ENCODE measurements at places on chromosomes 5 and 9.

DNA sequence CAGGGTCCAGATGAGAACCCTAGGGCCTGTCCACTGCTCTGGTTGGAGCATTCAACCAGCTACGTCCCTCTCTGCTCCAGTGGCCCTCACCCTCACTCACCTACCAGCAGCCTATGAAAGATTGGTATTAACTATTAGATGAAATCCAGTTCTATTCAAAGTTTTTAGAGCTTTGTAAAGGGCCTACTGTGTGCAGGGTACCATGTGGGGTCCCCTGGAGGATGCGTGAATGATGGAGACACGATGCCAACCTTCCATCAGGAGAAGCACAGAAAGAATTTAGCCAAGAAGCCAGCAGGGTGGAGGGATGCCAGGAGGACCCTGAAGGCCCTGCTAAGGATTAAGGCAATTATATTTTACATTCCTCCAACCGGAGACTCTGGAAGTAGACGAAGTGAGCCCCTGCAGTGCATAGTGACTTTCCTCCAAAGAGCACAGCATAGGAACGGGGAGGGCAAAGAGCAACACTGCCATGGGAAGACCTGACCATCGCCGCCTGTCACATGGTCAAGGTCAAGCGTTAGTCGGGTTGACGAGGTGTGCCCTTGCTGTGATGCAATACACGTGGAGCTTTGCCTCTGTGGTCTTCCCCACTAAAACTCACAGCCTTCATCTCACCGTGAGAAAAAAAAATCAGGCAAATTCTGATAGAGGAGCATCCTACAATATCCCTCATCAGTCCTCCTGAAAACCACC lies 22.8 kb upstream of the ANKRD33B start:
- no peaks in the 10 kb centered on the region for H3K4me1 ChIP-seq
- DNase-seq = no peak
- no peaks in the 10 kb centered on the region for H3K27me3 ChIP-seq

GRCh38 chr5:58930520-58930919 lies 347.6 kb downstream of the RAB3C start:
- no peaks in the 10 kb centered on the region for H3K36me3 ChIP-seq
- H3K27me3 ChIP-seq = no peaks in the 10 kb centered on the region
- no peak for DNase-seq
- no peaks in the 10 kb centered on the region for H3K4me1 ChIP-seq
- no peak overlapping the region for H3K27ac ChIP-seq
- no peak overlapping the region for H3K4me3 ChIP-seq

DNA sequence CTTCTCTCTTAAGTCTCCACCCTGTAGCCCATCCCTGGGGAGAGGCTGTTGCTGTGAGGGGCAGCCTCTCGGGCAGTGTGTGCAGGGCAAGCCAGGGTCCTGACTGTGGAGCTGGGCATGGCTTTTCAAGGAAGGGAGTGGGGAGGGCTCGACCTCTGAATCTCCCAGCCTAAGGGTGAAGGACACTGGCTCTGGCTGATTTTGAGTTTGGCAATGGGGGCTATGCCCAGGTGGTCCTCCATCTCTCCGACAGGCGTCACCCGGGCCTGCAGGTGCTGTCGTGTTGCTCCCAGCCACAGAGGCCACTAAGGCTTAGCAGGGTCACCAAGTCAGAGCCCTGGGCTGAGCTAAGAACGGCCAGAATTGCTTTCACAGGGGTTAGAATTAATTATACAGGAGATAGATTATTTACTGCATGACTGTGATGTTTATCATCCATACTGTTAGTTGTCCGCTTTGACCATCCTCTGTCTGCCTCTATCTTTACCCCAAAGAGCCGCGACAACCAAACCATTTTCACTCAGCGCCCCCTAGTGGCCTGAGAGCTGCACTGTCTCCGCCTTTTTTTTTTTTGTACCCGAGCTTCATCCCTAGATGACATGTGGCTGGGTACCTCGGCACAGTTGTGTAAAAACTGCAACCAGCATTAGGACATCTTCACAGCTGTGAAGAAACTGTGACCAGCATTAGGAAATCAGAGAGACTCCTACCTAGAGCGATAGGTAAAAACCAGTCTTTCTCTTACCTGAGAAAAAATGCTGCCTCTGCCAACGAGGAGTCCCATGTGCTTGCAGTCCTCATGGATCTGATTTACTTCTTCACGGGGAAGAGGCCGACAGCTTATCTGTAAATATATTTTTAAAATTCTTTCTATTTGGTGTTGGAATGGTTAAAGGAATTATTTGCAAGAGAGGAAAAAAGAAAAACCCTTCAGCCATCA lies 44.5 kb downstream of the AGXT2 start:
- no peaks in the 10 kb centered on the region for H3K4me1 ChIP-seq
- H3K36me3 ChIP-seq = no peaks in the 10 kb centered on the region
- no peak overlapping the region for H3K4me3 ChIP-seq
- no peaks in the 10 kb centered on the region for H3K27me3 ChIP-seq

- no peak for DNase-seq
- H3K36me3 ChIP-seq = no peaks in the 10 kb centered on the region
These were observed 65.2 kb downstream of the CRB2 start for GRCh38 chr9:123421186-123421585.

- no peak overlapping the region for H3K4me3 ChIP-seq
- no peak overlapping the region for H3K27ac ChIP-seq
- H3K4me1 ChIP-seq = peaks cover 1% of the 10 kb centered on the region
These were observed 40.4 kb upstream of the SMU1 start for GRCh38 chr9:33116860-33117259.

DNA sequence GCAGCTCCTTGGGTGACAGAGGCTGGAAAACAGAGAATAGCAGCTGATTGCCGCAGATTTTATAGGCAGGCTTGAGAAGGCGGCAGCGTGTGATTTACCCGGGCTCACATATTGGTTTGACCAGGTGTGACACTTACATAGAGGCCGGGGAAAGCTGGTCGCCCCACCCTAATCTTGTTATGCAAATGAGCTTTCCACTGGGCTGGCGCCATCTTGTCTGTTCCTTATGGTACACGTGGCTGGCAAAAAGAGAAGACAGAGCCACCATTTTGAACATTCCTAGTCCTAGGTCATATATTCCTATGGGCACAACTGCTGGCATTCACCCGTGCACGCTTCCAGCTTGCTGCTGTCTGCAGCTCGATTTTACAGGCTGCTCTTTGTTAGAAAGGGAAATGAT lies 11.3 kb upstream of the SPZ1 start:
- H3K4me1 ChIP-seq = no peaks in the 10 kb centered on the region

GRCh38 chr9:133734590-133735414 lies 3.4 kb downstream of the SARDH start:
- H3K4me3 ChIP-seq = no peak overlapping the region
- no peak for DNase-seq
- H3K4me1 ChIP-seq = peaks cover 6% of the 10 kb centered on the region
- H3K36me3 ChIP-seq = no peaks in the 10 kb centered on the region
- H3K27ac ChIP-seq = no peak overlapping the region

GRCh38 chr5:175387144-175387543 lies 56.8 kb downstream of the DRD1 start:
- no peaks in the 10 kb centered on the region for H3K4me1 ChIP-seq
- H3K27ac ChIP-seq = no peak overlapping the region
- DNase-seq = no peak
- H3K36me3 ChIP-seq = no peaks in the 10 kb centered on the region
- no peaks in the 10 kb centered on the region for H3K27me3 ChIP-seq

DNA sequence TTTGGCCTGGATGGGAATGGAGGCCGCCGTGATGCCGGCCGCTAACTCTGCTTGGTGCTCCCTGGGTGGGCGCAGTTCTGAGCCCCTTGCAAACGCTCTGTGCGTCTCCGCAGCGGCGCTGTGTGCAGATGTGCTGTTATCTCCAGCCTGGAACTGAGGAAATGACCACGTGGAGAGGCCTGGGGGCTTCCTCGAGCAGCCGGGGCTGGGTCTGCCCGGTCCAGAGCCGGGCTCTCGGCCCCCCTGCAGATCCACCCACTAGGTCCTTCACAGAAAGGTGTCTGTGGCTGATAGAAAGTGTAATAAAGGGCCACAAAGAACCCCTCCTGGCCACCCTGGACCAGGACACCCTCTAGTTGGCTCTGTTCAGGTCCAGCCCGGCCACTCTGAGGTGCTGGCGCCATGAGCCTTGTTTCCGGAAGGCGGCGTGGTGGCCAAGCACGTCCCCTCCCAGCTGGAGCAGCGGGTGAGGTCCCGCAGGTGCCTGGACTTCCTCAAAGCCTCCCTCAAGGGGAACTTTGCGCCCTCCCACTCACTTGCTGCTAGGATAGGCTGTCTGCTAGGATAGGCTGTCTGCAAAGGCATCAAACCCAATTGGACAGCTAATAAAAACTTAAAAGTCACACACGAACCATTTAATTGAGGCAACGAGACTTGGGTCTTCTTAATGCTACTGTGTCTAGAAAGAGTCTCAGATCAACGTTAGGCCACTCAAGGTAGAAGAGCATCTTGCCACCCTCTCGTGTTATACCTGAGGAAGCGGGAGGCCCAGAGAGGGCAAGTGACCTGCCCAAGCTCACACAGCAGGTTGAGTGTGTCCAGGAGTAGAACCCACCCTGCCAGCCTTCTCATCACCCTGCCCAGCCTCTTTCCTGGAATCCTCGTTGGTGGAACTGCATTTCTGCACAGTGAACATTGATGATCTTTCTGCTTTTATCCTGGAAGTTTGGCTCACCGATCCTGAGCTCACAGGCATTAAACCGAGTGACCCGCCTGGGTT lies 109.3 kb upstream of the FCN2 start:
- DNase-seq = no peak
- no peak overlapping the region for H3K27ac ChIP-seq
- no peaks in the 10 kb centered on the region for H3K27me3 ChIP-seq

Data from ovary (tissue), 10 donors.